ENCODE measurements at places on chromosomes 1 and 21. TPM values are rescaled to one million over a fixed set of nuclear protein-coding genes. Genes with fewer than 3 reads are reported as not detected.

Gene FBXO44
- total RNA-seq, result 8.1 TPM

DNA sequence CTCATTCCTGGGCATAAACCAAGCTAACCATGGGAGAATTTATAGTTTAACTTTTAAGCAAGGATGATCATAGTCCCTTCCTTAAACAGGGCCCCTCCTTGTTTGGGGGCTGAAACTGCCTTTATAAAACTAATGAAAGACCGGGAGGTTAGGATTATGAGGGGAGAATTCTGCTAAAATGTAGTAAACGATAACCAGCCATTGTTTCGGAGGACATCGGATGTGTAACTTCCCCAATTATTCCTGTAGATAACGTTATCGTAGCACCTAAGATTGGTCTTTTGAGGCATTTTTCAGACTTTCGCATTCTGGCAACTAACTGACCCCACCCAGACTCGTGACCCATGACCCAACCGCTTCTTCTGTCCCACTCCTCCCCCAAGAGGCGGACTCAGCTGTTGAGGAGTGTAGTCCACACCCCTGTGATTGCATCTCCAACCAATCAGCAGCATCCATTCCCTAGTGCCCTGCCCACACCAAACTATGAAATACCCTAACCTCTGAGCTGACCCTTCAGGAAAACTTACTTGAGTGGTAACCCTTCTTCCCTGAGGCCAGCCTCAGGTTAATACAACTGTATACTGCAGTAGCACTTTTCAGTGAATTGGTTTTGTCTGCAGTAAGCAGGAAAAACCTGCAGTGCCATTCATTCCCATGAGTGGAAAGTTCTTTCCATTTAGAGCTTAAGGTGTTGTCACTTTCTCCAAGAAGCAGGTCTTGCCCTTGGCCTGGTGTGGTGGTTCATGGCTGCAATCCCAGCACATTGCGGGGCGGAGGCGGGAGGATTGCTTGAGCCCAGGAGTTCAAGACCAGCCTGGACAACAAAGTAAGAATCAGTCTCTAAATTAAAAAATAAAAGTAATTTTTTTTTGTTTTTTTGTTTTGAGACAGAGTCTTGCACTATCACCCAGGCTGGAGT is 823 bp upstream of the SYF2 start:
- peak; percentile 95 for DNase-seq

DNA sequence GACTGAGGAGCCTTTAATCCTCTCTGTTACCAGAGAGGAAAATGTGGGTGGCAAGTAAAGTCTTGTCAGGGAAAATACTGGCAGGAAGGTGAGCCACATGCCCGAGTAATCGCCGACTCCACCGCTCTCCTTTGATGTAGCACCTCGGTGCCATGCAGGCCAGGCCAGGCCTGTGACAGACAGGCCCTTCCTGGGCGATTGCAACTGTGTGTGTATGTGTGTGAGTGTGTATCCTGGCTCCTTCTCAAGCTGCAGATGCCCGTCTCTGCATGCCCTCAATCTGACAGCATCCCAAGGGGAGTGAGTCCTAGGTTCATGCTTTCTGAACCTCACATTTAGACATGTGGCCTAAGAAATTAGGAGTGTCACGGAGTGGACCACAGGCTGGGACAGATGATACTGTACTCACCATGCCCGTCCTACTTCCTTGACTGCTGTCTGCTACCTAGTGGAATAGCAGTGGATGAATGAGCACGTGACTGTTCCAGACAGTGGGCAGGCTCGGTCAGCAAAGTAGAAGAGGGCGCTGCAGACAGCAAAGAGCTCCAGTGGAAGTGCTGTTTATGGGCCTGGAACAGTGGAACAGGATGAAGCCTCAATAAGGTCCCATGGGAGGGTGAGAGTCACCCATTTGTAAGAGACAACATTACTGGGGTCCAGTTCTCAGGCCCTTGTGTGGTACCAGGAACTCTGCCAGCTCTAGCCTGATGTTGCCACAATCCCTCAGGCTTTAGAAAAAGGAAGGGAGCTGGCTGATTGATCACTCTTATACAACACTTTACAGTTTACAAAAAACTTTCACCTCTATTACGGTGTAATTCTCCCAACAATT is 25.3 kb downstream of the SERTAD4 start:
- peak; percentile 35 for DNase-seq

- DNase-seq, result no peak
Measured at GRCh38 chr1:29711582-29712283, 475.4 kb downstream of the PTPRU start.

Gene UAP1
- 117 TPM for total RNA-seq

Gene RPE65
- not detected for total RNA-seq

DNA sequence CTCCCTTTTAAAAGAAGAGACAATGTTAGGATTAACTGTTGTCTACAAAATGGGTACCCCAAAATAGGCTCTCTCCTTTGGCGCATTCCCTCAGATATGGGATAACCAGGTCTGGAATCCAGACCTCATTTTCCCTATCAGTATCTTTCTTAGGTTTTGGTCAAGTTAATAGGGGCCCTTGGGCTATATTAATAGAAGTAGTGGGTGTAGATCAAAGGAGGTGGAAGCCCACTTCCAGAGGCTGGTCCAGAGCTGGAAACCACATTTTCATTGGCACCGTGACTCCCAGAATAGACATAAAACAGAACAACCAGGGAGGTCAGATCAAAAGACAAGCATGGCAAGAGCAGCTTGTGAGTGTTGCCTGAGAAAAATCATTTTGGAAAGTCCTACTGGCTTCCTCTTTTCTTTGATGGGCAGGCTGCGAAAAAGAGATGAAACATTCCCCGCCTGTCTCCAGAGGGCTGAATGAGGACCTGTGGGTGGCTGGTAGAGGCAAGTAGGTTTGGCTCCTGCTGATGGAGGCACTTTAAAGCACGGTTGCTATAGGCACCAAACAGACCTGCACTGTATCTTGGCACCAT is 25.8 kb upstream of the KIF21B start:
- no peak for DNase-seq

GRCh38 chr1:43867976-43868740 is 65.4 kb upstream of the ARTN start:
- DNase-seq, result no peak

Gene AIRE
- total RNA-seq, result 0.18 TPM

DNA sequence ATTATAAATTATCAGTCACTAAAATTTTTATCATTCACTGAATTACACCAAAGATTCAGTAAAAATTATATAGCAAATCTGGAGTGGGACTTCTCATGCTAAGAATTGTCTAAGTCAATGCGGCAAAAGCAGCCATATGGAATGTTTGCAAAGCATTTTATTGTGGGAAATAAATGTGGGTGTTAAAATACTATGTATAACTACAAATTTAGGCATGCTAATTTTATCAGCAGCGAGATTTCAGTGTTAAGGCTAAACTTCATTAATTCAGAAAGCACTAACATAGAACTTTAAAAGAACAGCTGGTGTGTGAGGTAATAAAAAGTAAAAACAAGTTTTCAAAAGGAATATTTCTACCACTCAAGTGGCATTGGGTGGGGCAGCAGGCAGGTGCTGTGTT is 21.4 kb downstream of the COLGALT2 start:
- no peak for DNase-seq

GRCh38 chr1:8396786-8397406 is 79.0 kb downstream of the SLC45A1 start:
- DNase-seq, result no peak

Gene ZNF697
- 3.1 TPM for total RNA-seq

DNA sequence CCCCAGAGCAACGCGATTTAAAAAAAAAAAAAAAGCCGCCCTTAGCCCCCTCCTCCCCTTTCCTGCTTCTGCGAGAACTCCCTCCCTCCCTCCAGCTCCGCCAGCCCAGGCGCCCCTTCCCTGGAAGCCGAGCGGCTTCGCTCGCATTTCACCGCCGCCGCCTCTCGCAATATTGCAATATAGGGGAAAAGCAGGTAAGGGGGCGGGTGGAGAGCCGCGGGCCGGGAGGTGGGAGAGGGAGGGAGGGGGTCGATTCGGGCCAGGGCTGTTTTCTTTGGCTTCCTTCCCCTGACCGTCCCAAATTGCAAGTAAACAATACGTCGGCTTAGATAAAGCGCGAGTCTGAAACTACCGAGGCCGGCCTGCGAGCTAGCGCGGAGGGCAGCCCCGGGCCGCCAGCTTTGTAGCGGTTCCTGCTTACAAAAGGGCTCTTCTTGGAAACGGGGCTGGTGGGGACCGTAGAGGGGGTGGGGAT is 408 bp downstream of the LMO4 start:
- peak; percentile 69 for DNase-seq

Gene OR2T33
- not detected for total RNA-seq

- DNase-seq, result no peak
Measured at GRCh38 chr1:12208271-12208670, 21.6 kb upstream of the VPS13D start.

Gene CTSS
- total RNA-seq, result 638 TPM

GRCh38 chr1:34186741-34187494 is 10.2 kb downstream of the C1orf94 start:
- no peak for DNase-seq

Gene C4BPB
- 5.0 TPM for total RNA-seq

Gene PCBP3
- 2.5 TPM for total RNA-seq

- DNase-seq, result no peak
Measured at GRCh38 chr1:68633141-68633919, 136.4 kb upstream of the DEPDC1 start.

Gene RYR2
- 0.45 TPM for total RNA-seq

Gene ZFP69
- total RNA-seq, result 2.5 TPM

DNA sequence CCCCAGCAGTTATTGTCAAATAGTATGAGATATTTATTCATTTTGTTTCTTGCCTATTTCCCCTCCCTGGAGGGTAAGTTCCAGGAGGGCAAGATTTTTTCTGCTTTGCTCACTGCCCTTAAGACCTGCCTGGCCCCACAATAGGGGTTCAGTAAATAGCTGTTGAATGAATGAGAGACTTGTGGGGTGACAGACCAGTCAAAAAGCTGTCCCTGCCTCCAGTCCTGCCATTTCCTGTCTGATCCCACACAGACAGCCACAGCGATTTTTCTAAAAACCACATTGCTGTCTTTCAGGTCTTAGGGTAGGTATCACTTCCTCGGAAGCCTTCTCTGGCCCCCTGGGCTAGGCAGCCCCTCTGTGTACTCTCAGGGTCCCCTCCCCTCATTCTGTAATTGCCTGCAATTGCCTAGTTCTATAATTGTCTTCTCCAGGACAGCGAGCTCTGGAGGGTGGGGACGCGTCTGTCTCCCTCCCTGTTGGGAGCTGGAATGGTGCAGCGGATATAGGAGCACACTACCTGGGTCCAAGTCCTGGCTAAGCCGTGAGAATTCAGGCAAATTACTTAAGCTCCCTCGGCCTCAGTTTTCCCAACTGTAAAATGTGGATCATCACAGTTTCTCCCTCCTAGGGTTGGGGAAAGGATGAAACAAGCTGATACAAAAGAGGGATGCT is 1.8 kb upstream of the EXTL1 start:
- DNase-seq, result no peak

GRCh38 chr1:85188530-85188929 is 12.3 kb downstream of the SYDE2 start:
- DNase-seq, result no peak

Gene DIO1
- total RNA-seq, result 0.31 TPM

DNA sequence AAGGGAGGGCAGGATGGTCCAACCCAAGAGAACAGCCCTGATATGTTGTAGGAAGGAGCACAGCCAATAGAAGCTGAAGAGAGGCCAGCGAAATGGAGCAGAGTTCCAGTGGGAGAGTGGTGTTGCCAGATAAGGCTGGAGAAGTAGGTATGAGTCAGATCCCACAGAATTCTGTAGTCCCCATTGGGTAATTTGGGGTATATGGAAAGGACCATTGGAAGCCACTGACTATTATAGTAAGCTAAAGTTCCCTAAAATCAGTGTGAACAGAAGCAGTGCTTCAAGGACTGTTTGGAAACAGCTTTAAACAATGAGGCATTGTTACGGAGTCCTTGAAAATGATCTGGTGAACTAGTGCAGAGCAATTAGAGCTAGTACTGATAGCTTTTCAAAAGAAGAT is 63.0 kb downstream of the DISP1 start:
- no peak for DNase-seq

DNA sequence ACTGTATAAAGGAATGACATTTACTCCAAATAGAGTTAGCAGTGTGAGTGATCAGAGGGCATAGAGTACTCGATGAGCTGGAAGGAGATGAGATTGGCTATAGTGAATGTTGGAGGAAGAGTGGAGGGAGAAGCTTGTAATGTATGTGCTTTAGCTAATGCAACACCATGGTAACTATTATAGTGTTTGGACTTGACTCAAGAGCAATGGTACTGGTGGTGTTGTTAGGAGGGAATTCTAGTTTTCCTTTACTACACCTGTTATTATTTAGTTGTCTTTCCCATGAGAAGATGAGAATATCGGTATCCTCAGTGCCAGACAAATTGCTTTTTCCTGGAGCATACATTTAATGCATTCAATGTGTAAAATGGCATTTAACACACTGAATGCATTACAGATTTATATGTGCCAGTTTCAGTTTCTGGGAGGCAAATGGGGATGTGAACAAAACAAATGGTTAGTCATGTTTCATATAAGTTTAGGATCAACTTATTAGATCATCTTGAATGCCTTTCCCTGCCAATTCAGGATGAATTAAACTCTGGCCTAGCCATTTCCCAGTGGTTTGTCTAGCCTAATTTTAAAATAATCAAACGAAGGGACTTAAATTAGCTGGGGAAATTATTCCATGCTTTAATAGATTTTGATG is 291.1 kb upstream of the ADAMTS5 start:
- DNase-seq, result no peak

Gene OR14K1
- not detected for total RNA-seq

- no peak for DNase-seq
Measured at GRCh38 chr1:3196577-3197245, 127.7 kb downstream of the PRDM16 start.

Gene PRDM2
- total RNA-seq, result 33.8 TPM
